Spinal cord (tissue), 10 donors: ENCODE measurements at places on chromosomes 7 and 10. TPM values are rescaled to one million over a fixed set of nuclear protein-coding genes. Genes with fewer than 3 reads are reported as not detected.

RBM20 gene
- polyA plus RNA-seq, result 1.3 TPM

RBM17 gene
- polyA plus RNA-seq, result 149 TPM

VSTM2A gene
- polyA plus RNA-seq, result 123 TPM

CPN1 gene
- 0.24 TPM for polyA plus RNA-seq

SFTPA1 gene
- polyA plus RNA-seq, result not detected

CYP3A4 gene
- polyA plus RNA-seq, result 0.40 TPM

CALML5 gene
- polyA plus RNA-seq, result not detected
